Liver (tissue), 10 donors: ENCODE measurements at places on chromosomes 13 and 19. TPM values are rescaled to one million over a fixed set of nuclear protein-coding genes. Genes with fewer than 3 reads are reported as not detected.

The PGLYRP1 gene
- 0.25 TPM for total RNA-seq

The CEACAM20 gene
- 0.25 TPM for total RNA-seq

The PCP2 gene
- not detected for total RNA-seq

The ICAM4 gene
- 74.1 TPM for total RNA-seq

The TEX26 gene
- not detected for total RNA-seq

The CCDC122 gene
- total RNA-seq, result 2.3 TPM

The CEACAM8 gene
- 2.1 TPM for total RNA-seq

The SNRPA gene
- 27.1 TPM for total RNA-seq

The ZMYM5 gene
- 6.9 TPM for total RNA-seq

The MYADM gene
- 4.4 TPM for total RNA-seq

The FUT3 gene
- 0.25 TPM for total RNA-seq

The KLK7 gene
- total RNA-seq, result not detected

The ETFB gene
- 324 TPM for total RNA-seq

The FPR3 gene
- total RNA-seq, result 3.6 TPM

The LHB gene
- not detected for total RNA-seq

The ZNF627 gene
- 9.6 TPM for total RNA-seq
